ENCODE measurements at places on chromosomes 7 and 10. TPM values are rescaled to one million over a fixed set of nuclear protein-coding genes. Genes with fewer than 3 reads are reported as not detected.
A peak's percentile ranks its signal among the peaks of the same experiment; 100 is the strongest.

DNA sequence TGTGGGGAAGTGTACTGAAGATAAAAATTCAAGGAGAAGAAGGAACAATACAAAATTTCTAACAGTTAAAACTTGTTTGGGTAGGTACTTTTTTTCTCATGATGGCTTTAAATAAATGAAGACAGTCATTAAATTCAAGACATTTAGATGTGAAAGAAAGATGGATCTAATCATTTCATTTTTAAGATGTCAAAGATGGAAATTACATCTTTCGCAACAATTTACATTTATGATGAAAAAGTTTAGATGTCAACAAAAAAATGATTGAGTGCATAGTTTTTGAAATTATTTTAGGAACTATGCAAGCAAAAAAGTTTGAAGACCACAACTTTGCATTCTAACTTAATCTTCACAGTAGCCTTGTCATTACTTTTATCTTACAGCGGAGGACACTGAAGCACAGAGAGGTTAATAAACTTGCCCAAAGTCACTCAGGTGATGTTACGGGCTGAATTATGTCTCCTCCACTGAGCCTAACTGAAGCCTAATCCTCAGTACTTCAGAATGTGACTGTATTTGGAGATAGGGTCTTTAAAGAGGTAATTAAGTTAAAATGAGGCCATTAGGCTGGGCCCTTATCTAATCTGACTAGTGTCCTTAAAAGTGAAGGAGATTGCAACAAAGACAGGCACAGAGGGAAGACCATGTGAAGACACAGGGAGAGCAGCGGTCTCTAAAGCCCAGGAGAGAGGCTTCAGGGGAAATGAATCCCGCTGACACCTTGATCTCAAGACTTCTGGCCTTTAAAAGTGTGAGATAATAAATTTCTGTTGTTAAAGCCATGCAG lies 48.2 kb downstream of the VSTM4 start:
- no peak for DNase-seq

- DNase-seq = no peak
Observed at GRCh38 chr10:13794992-13795612, 208.3 kb downstream of the PRPF18 start.

DNA sequence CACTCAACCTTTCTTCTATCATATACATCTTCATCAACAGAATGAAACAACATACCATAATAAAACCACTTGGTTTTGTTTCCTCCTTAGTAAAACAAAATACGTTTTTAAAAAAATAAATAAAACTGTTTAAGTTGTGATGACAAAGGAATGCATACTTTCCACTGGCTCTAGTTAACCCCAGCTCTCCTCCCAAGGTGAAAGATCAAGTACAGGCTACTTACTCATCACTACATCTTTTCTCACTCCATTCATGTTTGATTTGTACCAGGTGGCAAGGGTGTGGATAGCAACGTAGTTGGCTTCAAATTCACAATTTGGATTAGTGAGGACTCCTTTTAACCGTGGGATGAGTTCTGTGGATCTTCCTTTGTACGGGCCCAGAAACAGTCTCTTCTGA lies 14.7 kb downstream of the OGA start:
- DNase-seq = no peak

- DNase-seq = no peak
Observed at GRCh38 chr7:80127412-80128160, 7.0 kb upstream of the GNAI1 start.

DNA sequence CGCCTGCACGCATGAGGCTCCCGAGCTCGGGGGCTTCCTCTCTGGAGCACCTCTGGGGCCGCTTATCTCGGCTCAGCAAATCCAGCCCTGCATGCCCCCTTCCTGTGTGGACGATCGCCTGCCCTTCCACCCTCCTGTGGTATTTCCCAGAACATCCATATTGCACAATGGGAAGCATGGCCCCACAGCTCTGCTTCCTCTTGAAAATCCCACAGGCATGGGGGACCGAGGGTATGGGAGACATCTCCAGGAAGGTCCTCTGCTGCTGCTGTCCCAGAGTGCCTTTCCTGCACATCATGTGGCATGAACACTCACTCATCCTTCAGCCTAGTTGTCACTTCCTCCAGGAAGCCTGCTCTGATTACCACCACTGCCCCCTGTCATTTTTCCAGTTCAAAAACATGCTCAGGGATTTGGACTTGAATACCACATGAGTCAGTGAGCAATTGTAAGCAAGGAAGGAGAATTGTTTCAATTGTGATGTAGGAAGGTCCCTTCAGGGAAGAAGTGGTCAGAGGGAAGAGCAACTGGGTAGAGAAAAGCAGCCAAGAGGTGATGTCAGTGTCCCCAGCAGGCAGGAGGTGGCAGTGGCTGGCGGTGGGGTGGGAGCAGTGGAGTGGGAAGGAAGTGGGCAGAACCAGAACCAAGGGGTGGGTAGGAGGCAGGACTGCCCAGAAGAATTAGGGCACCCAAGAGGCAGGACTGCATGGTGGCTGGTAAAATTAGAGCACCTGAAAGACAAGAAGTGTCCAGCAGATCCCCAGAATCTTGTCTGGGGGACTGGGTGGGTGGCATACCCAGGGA lies 67.5 kb upstream of the ZMIZ1 start:
- no peak for DNase-seq

DNA sequence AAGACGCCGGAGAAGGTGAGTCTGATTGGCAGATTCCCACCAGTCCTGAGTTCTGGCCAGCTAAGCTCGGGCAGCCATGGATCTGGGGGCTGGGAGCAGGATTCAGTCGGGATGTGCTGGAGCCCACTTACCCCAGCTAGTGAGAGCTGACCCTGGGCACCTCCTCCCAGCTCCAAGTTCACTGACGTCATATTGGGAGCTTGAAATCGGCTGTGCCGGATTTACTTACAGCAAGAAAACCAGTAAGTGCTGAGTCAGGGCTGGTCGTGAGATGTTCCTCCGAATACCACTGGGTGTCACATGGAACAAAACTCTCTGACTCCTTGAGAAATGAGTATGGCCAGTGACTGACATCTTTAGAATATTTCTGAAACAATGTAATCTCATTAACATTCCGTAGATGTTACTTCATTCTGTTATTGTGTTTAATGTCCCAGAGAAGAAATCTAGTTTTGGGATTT lies 621.2 kb downstream of the SDK1 start:
- peak; percentile 25 for DNase-seq

- no peak for DNase-seq
Observed at GRCh38 chr10:986137-986825, 2.0 kb upstream of the GTPBP4 start.

- no peak for DNase-seq
Observed at GRCh38 chr7:139036901-139037300, 1.1 kb upstream of the ZC3HAV1L start.

DNA sequence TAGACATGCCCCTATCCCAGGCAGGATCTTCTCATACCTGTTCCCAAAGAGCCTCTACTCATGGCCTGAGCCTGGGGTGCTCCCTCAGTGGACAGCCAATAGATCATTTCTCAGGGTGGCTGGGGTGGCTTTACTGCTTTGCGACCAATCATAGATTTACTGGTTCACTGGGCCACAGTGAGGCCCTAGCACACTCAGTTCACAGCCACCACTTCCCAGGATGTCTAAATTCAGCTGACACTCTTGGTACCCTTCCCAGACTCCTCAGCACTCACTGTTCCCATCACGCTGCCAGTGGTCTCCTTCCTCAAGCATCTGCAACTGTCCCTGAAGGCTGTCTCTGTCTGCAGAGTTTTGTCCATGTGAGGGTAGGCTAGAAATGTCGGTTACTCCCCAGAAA lies 50.6 kb downstream of the ARHGAP22 start:
- no peak for DNase-seq

DNA sequence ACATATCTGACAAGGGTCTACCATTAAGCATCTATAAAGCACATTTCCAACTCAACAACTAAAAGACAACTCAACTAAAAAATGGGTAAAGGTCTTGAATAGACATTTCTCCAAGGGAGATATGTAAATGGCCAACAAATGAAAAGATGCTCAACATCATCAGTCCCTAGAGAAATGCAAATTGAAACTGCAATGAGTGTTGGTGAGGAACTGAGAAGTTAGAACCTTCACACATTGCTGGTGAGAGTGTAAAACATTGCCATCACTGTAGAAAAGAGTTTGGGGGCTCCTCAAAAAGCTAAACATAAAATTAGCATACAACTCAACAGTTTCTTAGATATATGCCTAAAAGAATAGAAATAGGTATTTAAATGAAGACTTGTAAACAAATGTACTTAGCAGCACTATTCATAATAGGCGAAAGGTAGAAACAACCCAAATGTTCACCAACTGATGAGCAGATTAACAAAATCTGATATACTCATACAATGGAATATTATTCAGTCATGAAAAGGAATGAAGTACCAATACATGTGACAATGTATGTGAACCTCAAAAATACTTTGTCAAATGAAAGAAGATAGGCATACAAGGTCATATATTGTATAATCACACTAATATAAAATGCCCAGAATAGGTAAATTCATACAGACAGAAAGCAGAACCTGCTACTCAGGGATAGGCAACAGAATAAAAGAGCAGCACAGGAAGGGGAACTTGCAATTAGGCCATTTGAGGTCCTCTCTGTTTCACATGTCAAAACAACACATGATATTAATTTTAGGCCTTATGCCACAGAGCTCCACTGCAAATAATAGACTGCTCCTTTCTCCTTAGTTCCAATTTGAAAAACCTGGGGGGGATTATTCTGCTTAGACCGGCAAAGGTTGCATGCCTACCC lies 10.6 kb upstream of the LRRC72 start:
- no peak for DNase-seq

GRCh38 chr7:80608336-80608735 lies 30.1 kb upstream of the CD36 start:
- no peak for DNase-seq

DNA sequence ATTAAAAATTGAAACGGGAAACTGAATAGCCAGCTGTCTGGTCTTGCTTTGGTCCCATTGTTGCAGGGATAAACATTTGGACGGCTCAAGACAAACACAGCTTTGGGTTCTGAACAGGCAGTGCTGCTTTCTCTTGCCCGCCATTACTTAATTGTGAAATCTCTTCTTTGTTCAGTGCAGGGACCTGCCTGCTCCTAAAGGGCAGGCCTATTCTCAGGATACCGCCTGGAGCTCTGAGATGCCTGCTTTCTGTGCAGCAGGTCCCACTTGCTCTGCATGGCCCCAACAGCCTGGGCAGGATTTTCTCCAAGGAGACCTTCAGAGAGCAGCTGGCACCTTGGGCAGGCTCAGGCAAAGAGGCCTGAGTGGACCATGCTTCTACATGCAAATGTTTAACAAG lies 237.6 kb downstream of the KCNMA1 start:
- DNase-seq = no peak

- no peak for DNase-seq
Observed at GRCh38 chr7:132866144-132866531, 215.8 kb downstream of the CHCHD3 start.

- DNase-seq = no peak
Observed at GRCh38 chr7:116963234-116963633, 9.9 kb downstream of the ST7 start.

DNA sequence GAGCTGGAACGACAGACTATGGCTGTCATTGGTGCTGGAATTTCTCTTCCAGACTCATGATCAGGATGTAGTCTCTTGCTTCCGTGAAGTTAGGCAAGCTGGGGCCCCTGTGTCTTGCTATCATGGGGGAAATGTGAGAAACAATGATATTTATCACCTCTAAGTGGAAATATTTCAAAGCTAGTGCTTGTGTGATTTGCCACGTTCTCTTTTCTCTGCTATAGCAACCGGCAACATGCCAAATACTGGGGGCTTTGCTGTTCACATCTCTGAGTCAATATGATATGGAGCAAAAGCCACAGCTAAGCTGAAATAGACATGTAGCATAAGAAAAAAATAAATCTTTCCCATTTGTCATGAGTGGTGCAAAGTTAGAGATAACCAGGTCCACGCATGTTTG lies 668.2 kb upstream of the IGFBP3 start:
- DNase-seq = no peak

DNA sequence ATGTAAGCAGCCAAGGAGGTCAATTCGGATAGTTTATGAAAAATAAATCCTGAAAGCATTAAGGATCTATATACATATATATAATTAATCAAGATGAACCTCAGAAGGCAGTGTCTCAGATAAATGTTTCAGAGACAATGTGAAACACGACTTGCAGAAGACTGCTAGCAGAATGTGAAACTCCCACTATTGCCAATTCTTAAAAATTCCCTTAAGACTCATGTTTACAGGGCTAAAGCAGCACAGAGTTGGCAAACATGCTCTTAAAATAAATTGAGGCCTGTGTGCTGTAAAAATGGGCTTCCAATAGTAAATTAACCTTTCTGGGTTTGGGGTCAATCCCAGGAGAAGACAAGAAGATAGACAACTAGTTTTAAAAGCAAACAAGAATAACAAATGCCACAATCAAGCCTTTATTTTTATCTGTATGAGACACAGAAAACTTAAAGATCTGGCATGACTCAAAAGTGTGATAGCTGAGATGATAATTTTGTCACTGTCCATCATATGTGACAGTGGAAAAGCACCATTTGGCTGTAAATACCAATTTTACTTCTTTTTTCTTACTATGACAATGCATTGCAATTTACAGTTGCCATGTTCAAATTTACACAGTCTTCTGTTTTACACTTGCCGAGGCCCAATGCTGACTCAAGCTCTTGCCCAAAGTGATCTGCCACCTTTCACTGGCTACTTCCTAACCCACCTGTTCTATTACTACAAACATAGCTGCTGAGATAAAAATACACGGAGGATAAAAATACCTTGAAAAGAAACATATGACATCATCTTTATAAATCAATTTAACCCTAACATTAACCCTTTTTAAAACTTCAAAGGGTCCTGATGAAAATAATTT lies 78.6 kb downstream of the CHCHD3 start:
- no peak for DNase-seq

DNA sequence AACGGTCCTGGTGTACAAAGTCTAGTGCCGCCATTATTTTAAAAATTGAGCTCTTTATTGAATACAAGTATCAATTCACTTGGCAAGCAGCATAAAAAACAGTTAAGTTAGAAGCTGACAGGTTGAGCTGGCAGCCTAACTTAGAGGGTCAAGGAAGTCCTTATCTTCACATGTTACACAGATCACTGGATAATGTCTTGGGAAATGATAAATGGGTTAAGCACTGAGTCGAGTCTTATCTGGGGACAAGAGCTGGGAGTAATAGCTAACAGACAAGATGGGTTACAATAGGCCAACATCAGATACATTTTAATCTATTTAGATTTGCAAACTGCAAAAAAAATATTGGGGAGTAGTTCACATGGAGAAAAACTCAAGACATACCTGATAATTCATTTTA lies 34.2 kb downstream of the SLC18A2 start:
- no peak for DNase-seq

The NUTM2E gene
- total RNA-seq = not detected

The OGDHL gene
- total RNA-seq = 4.5 TPM

The VWA2 gene
- total RNA-seq = not detected

The LBX1 gene
- not detected for total RNA-seq

The YKT6 gene
- total RNA-seq = 53.3 TPM

The LSM5 gene
- total RNA-seq = 39.5 TPM

The IMMP2L gene
- 17.8 TPM for total RNA-seq

The EPHB4 gene
- total RNA-seq = 20.3 TPM

The EPDR1 gene
- total RNA-seq = 74.4 TPM

The RNF133 gene
- total RNA-seq = 0.41 TPM

The BAMBI gene
- total RNA-seq = 15.4 TPM

The CYP2W1 gene
- total RNA-seq = not detected

The NEBL gene
- 805 TPM for total RNA-seq

Data from left ventricle myocardium inferior (tissue), 1 donor.